ENCODE measurements at places on chromosomes 3 and 15.

DNA sequence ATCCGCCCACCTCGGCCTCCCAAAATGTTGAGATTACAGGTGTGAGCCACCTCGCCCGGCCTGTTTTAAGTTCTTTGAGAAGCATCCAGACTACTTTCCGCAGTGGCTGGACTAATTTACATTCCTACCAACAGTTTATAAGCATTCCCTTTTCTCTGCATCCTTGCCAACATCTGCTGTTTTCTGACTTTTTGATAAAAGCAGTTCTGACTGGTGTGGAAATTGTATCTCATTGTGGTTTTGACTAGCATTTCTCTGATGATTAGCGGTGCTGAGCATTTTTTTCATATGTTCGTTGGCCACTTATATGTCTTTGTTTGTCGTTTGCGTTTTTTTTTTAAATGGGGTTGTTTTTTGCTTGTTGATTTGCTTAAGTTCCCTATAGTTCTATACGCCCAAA, 208.4 kb upstream of the DPPA4 start:
- DNase-seq: no peak

- no peak for DNase-seq
Measured at GRCh38 chr3:46062679-46063078, 35.4 kb upstream of the XCR1 start.

GRCh38 chr3:77699125-77699691, 659.3 kb downstream of the ROBO2 start:
- DNase-seq: no peak

DNA sequence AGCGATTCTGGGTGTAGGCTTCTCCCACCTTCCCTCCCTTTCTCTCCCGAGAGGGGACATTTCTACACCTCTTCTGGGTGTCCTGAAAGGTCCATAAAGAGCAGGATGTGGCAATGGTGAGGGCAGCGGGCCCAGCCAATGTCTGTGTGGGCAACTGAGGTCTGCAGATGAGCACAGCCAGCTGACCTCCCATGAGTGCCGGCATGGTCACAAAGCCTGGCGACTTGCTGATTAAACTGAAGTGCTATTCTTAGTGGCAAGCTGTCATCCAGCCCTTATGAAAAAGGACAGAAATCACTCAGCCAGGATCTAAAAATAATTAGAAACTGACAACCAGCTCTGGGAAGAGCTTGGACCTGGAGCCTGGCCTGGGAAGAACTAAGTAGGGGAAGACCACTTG, 124.3 kb upstream of the RGMA start:
- DNase-seq: no peak

All from hematopoietic multipotent progenitor cell treated with erythropoietin and hydrocortisone succinate and interleukin-3 and kit ligand, for 6 days (in vitro differentiated cells).